Aorta (tissue), 5 donors: ENCODE measurements at places on chromosomes 6 and 20. TPM values are rescaled to one million over a fixed set of nuclear protein-coding genes. Genes with fewer than 3 reads are reported as not detected.

DNA sequence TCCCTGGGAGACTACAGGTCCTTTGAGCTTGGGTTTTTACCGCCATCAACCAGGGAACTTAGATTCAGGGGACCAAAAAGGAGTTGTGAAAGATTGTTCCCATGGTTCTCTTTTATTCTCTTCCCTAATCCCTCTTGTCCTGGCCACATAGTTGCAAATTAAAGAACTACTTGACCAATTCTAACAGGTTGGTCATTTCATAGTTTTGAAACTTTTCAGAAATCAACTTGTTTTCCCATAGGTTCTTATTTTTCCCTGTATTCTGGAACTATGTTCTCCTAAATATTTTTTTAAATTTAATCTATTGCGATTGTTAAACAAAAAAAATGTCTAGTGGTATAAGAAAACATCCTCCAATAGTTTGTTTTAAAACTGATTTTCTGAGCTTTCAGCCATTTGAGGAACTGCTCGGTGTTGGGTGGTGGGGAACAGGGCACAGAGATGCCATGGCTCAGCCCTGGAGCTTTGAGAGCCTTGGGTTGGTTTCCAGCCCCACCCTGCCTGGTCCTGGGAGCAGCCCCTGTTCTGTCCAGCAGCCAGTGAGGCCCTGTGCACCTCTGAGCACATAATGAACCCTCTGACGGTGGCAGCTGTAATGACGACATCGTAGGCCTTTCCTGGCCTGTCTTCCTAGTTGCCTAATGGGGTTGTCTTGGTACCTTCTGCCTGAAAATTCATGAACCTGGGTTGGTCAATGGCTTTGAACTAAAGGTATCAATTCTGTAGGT lies 53.5 kb downstream of the TBC1D7 start:
- no peak overlapping the region for H3K4me3 ChIP-seq

- no peaks in the 10 kb centered on the region for H3K4me1 ChIP-seq
- no peaks in the 10 kb centered on the region for H3K27me3 ChIP-seq
- DNase-seq = no peak
- no peak overlapping the region for H3K27ac ChIP-seq
- H3K4me3 ChIP-seq = no peak overlapping the region
- no peaks in the 10 kb centered on the region for H3K36me3 ChIP-seq
These were observed 21.3 kb upstream of the TULP1 start for GRCh38 chr6:35533981-35534380.

DNA sequence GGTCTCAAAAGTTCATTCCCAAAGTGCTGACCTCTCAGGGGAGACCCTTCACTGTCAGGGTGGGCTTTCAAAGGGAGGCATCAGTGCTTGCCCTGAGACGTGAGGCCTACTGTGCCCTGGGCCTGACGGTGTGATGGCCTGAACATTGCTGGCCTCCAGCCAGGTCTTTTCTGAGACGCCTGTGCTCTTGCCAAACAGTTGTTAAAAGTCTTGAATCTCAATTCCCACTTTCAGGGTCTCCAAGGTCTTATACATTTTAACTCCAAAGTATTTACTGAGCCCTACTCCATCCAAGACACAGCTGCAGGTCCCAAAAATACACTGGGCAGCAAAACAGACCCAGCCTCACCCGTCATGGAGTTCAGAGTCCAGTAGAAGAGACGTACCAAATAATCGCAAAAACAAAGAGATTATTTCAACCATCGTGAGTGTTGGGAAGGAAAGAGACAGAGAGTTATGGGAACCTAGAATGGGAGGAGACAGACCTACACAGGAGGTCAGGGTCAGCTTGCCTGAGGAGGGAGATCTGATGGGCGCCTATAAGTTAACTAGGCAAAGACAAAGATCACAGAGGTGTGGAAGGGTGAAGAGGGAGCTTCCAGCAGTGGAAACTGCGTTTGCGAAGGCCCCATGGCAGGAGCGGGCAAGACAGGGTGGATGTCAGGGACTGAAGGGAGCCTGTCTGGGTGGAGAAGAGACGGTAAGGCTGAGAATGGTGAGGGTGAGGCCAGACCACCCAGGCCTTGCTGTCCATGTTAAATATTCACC lies 446.3 kb downstream of the PREX1 start:
- H3K36me3 ChIP-seq = no peaks in the 10 kb centered on the region
- no peak overlapping the region for H3K4me3 ChIP-seq
- DNase-seq = no peak
- H3K4me1 ChIP-seq = no peaks in the 10 kb centered on the region

DNA sequence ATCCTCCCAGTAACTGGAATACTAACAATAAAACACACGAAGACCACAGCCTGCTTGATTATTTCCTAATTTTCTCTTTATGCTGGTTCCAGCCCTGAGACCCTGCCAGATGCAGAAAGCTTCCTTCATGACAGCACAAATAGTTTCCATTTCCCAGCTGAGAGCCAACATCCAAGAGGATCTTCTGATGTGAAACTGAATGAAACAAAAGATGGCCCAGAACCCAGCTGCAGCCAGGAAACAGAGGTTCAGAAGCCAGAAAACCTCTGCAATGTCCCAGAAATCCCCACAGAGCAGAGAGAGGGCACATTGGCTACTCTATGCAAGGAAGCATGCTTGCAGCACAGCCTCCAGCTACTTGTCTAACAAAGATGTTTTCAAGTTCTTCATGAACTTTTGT lies 61.8 kb upstream of the PLEKHG1 start:
- H3K27ac ChIP-seq = no peak overlapping the region
- no peaks in the 10 kb centered on the region for H3K27me3 ChIP-seq
- H3K36me3 ChIP-seq = no peaks in the 10 kb centered on the region
- H3K4me3 ChIP-seq = no peak overlapping the region
- no peaks in the 10 kb centered on the region for H3K4me1 ChIP-seq
- DNase-seq = no peak

The RHAG gene
- not detected for total RNA-seq

- no peaks in the 10 kb centered on the region for H3K4me1 ChIP-seq
- no peaks in the 10 kb centered on the region for H3K27me3 ChIP-seq
- no peaks in the 10 kb centered on the region for H3K36me3 ChIP-seq
- H3K4me3 ChIP-seq = no peak overlapping the region
- no peak for DNase-seq
- no peak overlapping the region for H3K27ac ChIP-seq
These were observed 66.5 kb downstream of the HECA start for GRCh38 chr6:139201378-139201777.

- no peaks in the 10 kb centered on the region for H3K4me1 ChIP-seq
- H3K27ac ChIP-seq = no peak overlapping the region
- no peaks in the 10 kb centered on the region for H3K27me3 ChIP-seq
- DNase-seq = no peak
- no peaks in the 10 kb centered on the region for H3K36me3 ChIP-seq
These were observed 252.4 kb downstream of the ESR1 start for GRCh38 chr6:152059909-152060308.

- no peak for DNase-seq
- no peaks in the 10 kb centered on the region for H3K36me3 ChIP-seq
- H3K4me3 ChIP-seq = no peak overlapping the region
- H3K4me1 ChIP-seq = no peaks in the 10 kb centered on the region
- no peaks in the 10 kb centered on the region for H3K27me3 ChIP-seq
These were observed 185.8 kb downstream of the PHF3 start for GRCh38 chr6:63821442-63821841.

GRCh38 chr6:166449036-166449435 lies 66.3 kb upstream of the MPC1 start:
- H3K27ac ChIP-seq = no peak overlapping the region
- no peaks in the 10 kb centered on the region for H3K27me3 ChIP-seq
- H3K4me1 ChIP-seq = no peaks in the 10 kb centered on the region
- DNase-seq = no peak

DNA sequence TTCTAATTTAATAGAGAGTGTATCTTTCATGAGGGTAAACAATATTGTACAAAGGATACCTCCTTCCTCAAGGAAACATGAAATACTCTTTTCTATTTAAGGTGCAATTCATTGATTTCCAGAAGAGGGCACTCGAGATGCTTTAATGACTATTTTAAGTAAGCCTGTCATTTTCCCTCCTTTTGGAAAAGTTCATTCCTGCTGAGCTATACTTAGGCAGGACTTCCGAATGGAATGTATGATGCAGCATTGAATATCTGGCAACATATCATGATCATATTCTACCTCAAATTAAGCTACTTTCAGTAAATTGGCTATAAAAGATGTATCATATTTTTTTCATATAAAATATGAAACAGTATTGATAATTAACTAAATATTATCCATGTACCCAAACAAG lies 5.0 kb downstream of the DST start:
- H3K4me3 ChIP-seq = no peak overlapping the region
- no peak overlapping the region for H3K27ac ChIP-seq
- no peaks in the 10 kb centered on the region for H3K27me3 ChIP-seq
- no peaks in the 10 kb centered on the region for H3K4me1 ChIP-seq
- peaks cover 2% of the 10 kb centered on the region for H3K36me3 ChIP-seq

The PRL gene
- total RNA-seq = not detected

The OPN5 gene
- not detected for total RNA-seq

- H3K27ac ChIP-seq = no peak overlapping the region
- H3K4me1 ChIP-seq = no peaks in the 10 kb centered on the region
- no peak for DNase-seq
- peaks cover 4% of the 10 kb centered on the region for H3K36me3 ChIP-seq
These were observed 90.1 kb downstream of the CAP2 start for GRCh38 chr6:17483391-17484016.
